ENCODE measurements at places on chromosomes 4 and X.

DNA sequence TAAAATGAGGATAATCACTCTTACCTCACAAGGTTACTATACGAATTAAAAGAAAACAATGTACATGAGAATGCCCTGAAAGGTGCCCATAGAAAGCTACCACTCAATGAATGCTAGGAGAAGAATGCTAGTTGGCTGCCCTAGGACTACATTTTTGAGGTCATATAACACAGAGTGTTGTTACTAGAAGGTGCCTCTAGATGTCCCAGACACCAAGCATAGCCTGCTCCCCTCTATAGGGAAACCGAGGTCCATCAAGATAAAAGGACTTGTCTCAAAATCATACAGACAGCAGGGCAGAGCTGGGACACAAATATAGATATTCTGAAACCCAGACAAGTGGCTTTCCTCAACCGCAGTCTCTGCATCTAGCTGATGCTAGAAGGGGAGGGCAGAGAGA is 147.0 kb upstream of the ARHGEF9 start:
- no peak for DNase-seq

DNA sequence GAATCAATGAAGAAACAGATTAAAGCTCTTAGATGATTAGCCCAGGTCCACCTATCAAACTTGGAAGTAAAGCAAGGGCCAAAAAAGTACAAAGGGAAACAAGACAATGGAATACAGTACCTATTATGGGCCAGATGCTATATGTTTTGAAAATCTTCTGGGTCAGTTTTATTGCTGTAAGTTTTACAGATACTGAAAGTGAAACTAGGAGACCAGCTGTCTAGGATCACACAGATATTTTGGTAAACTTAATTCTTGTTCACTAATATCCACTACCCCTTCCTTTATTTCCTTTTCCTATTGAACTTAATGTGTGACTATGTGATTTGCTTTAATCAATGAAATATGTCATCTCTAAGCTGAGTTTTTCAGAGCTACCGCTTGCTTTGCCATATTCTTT is 505.4 kb upstream of the PITX2 start:
- no peak for DNase-seq

- no peak for DNase-seq
Observed at GRCh38 chr4:40232610-40233009, 35.8 kb downstream of the RHOH start.

GRCh38 chrX:129239371-129239770 is 283.9 kb downstream of the SMARCA1 start:
- no peak for DNase-seq

- DNase-seq: no peak
Observed at GRCh38 chr4:2651546-2651945, 104.6 kb downstream of the TNIP2 start.

DNA sequence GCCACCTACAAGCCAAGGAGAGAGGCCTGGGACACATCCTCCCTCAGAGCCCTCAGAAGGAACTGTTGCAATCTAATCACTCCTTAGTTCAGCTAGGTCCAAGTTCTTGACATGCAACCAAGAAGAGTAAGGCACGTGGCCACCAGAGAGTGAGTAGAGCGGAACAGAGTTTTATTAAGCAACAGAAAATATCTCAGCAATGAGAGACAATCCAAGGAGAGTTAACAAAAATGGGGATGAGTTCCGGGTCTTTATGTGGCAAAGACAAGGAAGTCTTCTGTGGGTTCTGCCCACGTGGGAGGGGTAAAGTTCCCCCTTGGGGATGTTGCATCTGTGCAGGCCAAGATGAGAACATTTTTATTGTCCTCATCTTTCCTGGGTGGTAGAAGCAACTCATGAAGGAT is 38.5 kb upstream of the PROM1 start:
- DNase-seq: no peak

GRCh38 chrX:119622356-119623232 is 16.4 kb upstream of the NKRF start:
- no peak for DNase-seq

GRCh38 chr4:54215379-54216077 is 13.6 kb upstream of the PDGFRA start:
- DNase-seq: no peak

DNA sequence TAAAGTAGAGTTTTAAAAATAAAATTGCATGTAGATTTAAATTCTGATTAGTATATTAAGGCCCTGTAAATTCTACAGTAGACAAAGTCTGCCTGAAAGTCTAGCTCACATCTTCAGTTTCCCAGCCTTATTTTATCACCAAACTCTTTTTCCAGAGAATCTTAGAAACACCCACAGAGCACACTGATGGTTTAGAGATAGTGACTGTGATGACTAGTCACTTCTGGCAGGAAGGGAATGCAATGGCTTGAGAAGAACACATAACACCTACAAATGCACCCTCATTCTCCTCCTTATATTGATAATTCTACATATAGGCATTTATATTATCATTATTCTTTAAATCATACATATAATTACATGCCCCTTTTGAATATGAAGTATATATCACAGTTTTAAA is 232.9 kb downstream of the ARAP2 start:
- DNase-seq: no peak

GRCh38 chr4:8746523-8747466 is 124.8 kb downstream of the HMX1 start:
- no peak for DNase-seq

GRCh38 chr4:38491854-38492478 is 172.0 kb upstream of the KLF3 start:
- no peak for DNase-seq

DNA sequence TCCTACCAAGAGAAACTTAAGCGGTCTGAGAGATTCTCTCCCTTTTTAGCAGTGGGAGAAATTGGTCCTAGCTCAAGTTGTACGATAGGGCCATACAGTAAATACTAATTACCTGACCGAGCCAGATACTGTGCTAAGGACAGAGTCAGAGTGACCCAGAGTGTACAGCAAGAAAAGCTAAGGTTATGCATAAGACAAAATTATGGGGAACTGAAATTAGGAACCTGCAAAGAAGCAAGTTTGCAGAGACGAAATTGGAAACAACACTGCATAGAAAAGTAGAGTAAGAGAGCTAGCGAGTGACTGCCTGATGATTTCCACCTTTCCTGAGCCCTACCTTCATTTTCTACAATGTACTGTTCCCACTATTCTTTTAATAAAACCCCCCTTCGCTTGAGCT is 278.1 kb downstream of the NKX6-1 start:
- DNase-seq: no peak

DNA sequence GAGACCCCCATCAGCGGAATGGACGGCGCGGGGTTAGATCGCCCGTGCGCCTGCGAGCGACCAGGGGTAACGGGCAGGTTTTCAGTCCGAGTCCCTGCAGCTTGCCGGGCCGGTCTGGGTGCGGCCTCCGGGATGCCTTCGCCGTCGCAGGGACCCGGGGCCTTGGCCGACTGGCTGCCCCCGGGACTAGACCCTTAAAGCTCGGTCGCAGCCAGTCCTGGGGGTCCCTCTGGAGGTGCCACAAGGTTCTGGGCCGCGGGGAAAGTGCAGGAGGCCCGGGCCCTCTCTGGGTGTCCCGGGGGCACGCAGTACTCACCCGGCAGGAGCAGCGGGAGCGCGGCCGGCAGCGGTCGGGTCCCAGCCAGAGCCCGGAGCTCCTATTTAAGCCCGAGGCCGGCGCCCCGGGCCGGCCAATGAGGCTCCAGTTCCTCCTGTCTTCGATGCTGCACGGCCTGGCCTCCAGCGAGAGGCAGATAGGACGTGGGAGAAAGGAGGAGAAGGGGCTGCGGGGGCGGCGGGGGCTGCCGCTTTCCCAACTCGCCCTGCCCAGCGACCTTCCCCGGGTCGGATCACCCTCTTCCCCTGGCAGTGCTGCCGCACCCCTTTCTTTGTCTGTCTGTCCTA is at the start of gene SPON2:
TSS of gene SPON2 (minus strand) at position 356 of the 624 bp plus-strand sequence.
- peak; percentile 71 for DNase-seq

All from iPS-NIHi11 (cell line).